ENCODE measurements at places on chromosomes 11 and 22. TPM values are rescaled to one million over a fixed set of nuclear protein-coding genes. Genes with fewer than 3 reads are reported as not detected.

Gene LRRC56
- 1.0 TPM for polyA plus RNA-seq

Gene GRM5
- not detected for polyA plus RNA-seq

Gene SCGB1D2
- polyA plus RNA-seq: not detected

Gene GSTT2B
- polyA plus RNA-seq: not detected

Gene THY1
- not detected for polyA plus RNA-seq

Gene TUB
- 0.12 TPM for polyA plus RNA-seq

Gene CST6
- not detected for polyA plus RNA-seq

Gene APOBEC3C
- polyA plus RNA-seq: 41.2 TPM

Gene MOGAT2
- not detected for polyA plus RNA-seq

Gene PGA3
- polyA plus RNA-seq: not detected

Gene KCNJ4
- polyA plus RNA-seq: not detected

Gene FADS3
- polyA plus RNA-seq: 0.31 TPM

Gene DDI1
- polyA plus RNA-seq: not detected

Gene SLC35F2
- 4.2 TPM for polyA plus RNA-seq

Gene SNX19
- 28.7 TPM for polyA plus RNA-seq

Gene SHISA8
- not detected for polyA plus RNA-seq

Gene C11orf91
- polyA plus RNA-seq: not detected

Gene LINC01488
- polyA plus RNA-seq: not detected

Gene OR5AK2
- polyA plus RNA-seq: not detected

Gene SLC7A4
- polyA plus RNA-seq: 0.08 TPM

Gene XNDC1N
- 8.8 TPM for polyA plus RNA-seq

Gene GLYATL1
- 0.39 TPM for polyA plus RNA-seq

Gene BEST1
- polyA plus RNA-seq: 1.4 TPM

Gene KRTAP5-2
- not detected for polyA plus RNA-seq

Gene ROBO4
- polyA plus RNA-seq: not detected

Gene IGSF22
- 2.6 TPM for polyA plus RNA-seq

Gene TAGLN
- polyA plus RNA-seq: 0.32 TPM

Gene TRAF6
- 9.6 TPM for polyA plus RNA-seq

Gene TEX54
- 1.6 TPM for polyA plus RNA-seq

Gene CASP12
- not detected for polyA plus RNA-seq

Gene APLNR
- polyA plus RNA-seq: not detected

Gene DDX25
- polyA plus RNA-seq: not detected

Gene SART1
- 27.9 TPM for polyA plus RNA-seq

Gene SAA1
- polyA plus RNA-seq: not detected
